ENCODE measurements at places on chromosomes 12 and 14. TPM values are rescaled to one million over a fixed set of nuclear protein-coding genes. Genes with fewer than 3 reads are reported as not detected.

The FOXA1 gene
- not detected for polyA plus RNA-seq

The POTEM gene
- polyA plus RNA-seq: not detected

The KCNC2 gene
- not detected for polyA plus RNA-seq

The DBX2 gene
- 0.19 TPM for polyA plus RNA-seq

The YAF2 gene
- polyA plus RNA-seq: 63.8 TPM

The NPFF gene
- polyA plus RNA-seq: not detected
